ENCODE measurements at places on chromosomes 12 and 14.

GRCh38 chr14:75222208-75222701 is 45.8 kb upstream of the TMED10 start:
- no peak for DNase-seq

DNA sequence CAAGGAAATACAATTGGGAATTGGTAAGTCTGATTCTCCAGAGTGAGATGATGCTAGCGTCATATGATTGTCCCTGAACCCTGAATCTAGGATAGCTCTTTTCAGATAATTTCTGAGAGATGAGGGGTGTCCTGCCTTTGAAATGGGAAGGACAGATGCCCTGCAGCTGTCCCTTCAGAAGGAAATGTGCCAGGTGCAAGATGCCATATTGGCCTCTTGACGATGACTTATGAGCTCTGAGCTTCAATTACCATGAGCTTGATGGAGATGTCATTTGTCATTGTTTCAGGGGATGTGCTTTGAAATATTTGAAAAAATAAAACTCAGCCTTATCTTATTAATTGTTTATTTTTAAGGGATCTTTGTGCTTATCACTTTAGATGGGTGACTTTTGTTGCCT is 185.1 kb downstream of the DACT1 start:
- no peak for DNase-seq

- no peak for DNase-seq
Measured at GRCh38 chr14:61542848-61543790, 152.2 kb upstream of the HIF1A start.

- DNase-seq, result no peak
Measured at GRCh38 chr14:58749066-58749669, 111.4 kb downstream of the DACT1 start.

Measured in activated CD4-positive, alpha-beta T cell treated with anti-CD3 and anti-CD28 coated beads for 1 hour (primary cell).